ENCODE measurements at places on chromosomes 6 and 20.

- DNase-seq, result no peak
Observed at GRCh38 chr20:23536328-23536974, 31.8 kb downstream of the CST9L start.

DNA sequence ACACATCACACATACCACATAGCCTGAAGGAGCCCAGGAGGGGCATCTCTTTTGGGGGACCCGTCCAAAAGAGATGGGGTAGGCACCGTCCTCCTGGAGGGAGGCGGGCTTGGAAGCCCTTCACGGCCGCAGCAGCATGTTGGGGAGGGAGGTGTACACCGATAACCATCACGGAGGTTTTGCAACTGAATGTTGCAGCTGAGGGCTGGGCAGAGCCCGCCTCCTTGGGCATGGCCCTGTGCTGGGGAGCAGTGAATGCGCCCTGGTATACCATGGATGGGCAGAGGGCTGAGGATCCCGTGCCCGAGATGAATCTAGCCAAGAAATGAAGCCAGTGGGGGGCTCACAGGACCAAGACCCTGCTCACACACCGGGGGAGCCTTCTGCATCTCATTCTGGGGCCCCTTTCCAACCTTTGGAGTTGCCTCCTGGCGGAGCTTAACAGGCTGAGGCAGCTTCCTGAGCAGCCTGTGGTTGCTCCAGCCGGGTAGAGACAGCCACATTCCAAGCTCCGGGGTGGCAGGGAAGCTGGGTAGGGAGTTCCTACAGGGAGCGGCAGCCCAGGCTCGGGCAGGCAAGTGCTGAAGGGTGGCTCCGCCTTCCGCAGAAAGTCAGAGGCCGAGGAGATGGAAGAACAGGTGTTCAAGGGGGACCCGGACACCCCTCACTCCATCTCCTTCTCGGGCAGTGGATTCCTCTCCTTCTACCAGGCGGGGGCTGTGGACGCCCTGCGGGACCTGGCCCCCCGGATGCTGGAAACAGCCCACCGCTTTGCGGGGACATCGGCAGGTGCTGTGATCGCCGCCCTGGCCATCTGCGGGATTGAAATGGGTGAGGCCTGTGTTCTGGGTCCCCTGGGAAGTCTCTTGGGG lies at the start of gene PNPLA1:
Gene PNPLA1, plus strand, starts transcription at position 227 of the 872 bp plus-strand sequence. Its CDS starts 400 bp downstream, at position 627.
- DNase-seq, result no peak

DNA sequence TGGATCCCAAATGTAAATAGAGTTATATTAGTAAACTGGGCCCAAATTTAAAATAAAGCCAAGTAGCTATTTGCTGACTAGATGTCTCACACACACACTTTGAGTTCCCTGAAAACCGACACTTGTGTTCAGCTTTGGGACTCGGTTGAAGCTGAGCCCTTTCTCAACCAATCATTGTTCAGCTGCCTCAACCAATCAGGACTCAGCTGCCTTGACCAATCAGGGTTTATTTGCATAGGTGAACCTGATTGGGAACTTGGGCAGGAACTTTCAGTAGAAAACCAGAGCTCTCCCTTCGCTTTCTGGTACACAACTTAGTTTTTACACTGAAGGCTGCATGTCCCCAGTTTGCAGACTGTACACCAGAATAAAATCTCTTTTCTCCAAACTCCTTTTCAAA lies 301.7 kb downstream of the FOXA2 start:
- DNase-seq, result no peak

GRCh38 chr6:127129251-127129650 lies 10.8 kb downstream of the RSPO3 start:
- DNase-seq, result no peak

DNA sequence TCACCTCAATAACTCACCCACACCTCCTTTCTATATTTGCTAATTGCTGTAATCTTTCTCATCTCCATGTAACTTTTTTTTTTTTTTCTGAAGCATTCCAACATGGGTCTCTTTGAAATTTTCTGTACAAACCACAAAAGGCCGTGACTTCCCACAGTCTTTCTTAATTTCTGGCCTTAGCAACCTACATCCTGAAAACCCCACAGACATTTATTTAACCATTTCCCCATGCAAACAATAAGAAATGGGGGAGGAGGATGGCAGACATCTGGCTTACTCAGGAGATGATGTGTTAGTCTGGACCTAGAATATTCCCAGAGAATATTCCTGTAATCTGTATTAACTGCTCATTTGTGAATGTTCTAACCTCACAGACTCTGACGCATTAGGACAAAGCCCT lies 57.6 kb downstream of the MEP1A start:
- DNase-seq, result no peak

- DNase-seq, result no peak
Observed at GRCh38 chr6:56765494-56765893, 122.8 kb upstream of the DST start.

DNA sequence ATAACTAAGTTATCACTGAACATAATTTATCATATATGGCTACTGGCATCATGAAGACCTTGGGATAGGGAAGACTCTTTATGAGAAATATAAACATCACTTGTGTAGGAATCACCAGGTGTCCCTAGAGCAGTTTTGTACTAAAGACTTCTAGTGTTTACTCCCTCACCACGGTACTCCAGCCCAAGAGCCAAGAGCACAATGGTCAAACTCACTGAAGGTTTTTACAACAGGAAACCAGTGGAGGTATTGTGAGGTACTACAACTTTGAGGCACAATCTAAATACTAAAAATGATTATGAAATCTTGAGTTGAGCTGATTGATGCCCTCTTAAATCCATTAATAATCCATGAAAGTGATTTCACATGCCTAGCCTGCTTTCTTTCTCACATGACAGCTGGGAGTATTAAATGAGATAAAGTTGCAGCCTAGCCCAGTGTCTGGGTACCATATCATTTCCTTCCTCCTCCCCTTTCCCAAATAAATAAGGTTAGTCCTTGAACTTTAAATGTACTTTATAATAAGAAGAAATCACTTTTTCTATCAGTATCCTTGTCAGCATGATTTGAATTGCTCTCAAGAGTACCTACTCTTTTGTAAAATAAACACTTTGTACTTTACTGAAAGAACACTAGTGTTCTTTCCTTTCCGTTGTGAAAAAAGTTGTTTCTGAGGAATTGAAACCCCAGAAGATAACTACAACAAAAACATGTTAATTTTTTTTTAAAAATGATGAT lies 26.5 kb downstream of the GLO1 start:
- DNase-seq, result no peak

GRCh38 chr6:22888163-22888752 lies 318.9 kb downstream of the HDGFL1 start:
- DNase-seq, result no peak

GRCh38 chr6:156533872-156534524 lies 243.2 kb upstream of the ARID1B start:
- DNase-seq, result no peak

DNA sequence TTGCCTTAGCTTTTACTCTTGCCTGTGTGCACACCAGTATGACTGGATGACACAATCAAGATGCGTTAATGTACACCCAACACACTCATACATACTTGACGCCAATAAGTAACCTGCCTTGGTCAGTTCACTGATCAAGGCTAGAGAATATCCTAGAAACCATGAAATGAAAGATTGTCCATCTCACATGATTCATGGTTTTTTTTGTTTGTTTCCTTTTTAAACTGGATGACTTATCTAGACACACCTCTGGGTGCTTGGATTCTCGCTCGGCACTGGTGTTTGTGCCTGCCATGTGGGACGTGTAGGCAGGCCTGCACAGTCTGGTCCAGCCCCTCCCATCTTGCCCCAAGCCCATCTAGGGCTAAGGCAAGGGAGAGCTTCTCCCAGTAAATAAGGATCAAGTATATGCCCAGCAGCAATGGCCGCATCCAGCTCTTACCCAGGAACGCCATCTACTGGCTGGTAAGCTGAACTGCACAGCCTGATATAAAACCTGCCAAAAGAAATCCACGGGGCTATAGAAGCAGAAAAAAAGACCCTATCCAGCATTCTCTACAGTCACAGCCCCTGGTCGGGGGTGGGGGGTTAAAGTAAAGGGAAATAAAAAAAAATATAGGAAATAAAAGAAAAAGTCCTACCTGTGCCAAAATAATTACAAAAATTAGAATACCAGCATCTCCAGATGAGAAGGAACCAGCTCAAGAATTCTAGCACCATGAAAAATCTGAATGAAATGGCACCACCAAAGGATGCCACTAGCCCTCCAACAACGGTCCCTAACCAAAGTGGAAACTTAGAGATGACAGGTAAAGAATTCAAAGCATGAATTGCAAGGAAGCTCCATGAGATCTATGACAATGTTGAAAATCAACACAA lies 73.3 kb downstream of the OTOR start:
- peak; percentile 47 for DNase-seq

GRCh38 chr6:90251295-90251992 lies 45.2 kb downstream of the BACH2 start:
- DNase-seq, result no peak

DNA sequence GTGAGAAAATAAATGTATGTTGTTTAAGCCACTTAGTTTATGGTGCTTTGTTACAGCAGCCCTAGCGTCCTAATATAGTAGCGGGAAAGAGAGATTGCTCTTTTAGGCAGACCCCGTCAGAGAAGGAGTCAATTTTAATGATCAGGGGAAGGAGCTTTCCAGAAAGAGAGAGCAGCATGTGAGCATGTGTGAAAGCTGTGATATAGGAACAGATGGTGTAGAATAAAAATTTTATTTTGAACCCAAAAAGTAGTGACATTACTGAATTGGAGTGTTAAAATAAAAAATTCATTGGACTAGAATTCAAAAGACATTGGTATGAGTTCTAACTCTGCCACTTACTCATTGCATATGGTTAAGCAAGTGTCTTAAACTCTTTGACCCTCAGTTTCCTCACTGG lies 119.8 kb downstream of the PDE7B start:
- no peak for DNase-seq

- no peak for DNase-seq
Observed at GRCh38 chr20:676315-676937, 824 bp upstream of the SCRT2 start.

DNA sequence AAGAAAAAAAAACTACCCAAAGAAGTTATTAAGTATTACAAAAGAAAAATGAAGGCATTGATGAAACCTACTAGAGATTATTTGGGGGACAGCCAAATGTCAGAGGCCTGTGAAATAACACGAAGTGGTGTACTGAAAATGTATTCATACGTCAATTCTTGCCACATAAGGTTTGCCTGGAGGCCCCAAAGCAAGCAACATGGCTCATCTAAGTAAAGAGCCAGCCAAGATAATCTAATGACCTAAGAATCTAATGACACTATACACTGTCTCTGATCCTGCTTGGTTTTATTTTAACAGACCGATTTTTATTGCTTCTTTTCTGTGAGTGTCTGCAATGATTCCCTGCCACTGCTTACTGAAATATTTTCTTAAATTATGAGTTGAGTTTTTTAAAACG lies 34.7 kb downstream of the FILIP1 start:
- DNase-seq, result peak; percentile 82

DNA sequence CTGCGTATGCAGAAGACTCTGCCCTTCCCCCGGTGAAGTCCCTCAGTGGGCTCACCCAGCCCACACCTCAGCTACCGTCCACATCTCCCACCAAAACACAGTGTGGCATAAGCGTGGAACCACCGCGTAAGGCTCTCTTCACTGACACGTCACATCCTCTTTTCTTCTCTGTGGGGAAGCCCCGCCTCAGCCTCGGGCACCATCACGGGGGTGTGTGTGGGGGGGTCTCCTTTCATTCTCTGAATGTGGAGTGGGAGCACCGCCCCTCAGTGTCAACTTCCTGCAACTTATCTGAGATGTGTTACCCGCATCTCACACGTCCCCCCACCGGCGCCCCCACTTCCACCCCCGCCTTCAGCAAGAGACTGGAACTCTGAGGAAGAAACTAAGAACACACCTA lies 388.4 kb upstream of the JARID2 start:
- no peak for DNase-seq

- peak; percentile 65 for DNase-seq
Observed at GRCh38 chr20:10376270-10377075, 57.5 kb downstream of the MKKS start.

GRCh38 chr20:2767768-2768631 lies 32.4 kb downstream of the CPXM1 start:
- DNase-seq, result peak; percentile 23

GRCh38 chr6:37020381-37020780 lies 14.9 kb downstream of the FGD2 start:
- DNase-seq, result no peak

- no peak for DNase-seq
Observed at GRCh38 chr20:54343099-54343498, 132.3 kb upstream of the DOK5 start.

GRCh38 chr6:119443993-119444641 lies 94.6 kb upstream of the MAN1A1 start:
- DNase-seq, result peak; percentile 26

- peak; percentile 68 for DNase-seq
Observed at GRCh38 chr6:143842461-143842901, 657 bp upstream of the LTV1 start.

GRCh38 chr6:39360378-39360777 lies 37.9 kb upstream of the KCNK16 start:
- no peak for DNase-seq

DNA sequence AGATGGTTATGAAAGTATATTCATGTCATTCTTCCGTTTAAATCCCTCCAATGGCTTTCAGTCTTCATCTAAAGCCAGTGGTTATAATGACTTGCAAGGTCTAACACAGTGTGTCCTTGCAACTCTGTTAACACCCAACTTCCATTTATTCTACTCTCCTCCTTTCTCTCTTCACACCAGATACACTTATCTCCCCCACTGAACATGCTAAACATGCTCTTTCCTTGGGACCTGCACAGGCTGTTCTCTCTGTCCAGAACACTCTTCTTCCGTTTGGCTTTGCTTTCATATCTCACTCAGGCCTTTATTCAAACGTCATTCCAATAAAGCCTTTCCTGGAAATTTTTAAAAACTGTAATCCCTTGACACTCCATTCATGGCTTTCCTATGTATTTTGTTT lies 91.5 kb downstream of the EPHA7 start:
- DNase-seq, result no peak

DNA sequence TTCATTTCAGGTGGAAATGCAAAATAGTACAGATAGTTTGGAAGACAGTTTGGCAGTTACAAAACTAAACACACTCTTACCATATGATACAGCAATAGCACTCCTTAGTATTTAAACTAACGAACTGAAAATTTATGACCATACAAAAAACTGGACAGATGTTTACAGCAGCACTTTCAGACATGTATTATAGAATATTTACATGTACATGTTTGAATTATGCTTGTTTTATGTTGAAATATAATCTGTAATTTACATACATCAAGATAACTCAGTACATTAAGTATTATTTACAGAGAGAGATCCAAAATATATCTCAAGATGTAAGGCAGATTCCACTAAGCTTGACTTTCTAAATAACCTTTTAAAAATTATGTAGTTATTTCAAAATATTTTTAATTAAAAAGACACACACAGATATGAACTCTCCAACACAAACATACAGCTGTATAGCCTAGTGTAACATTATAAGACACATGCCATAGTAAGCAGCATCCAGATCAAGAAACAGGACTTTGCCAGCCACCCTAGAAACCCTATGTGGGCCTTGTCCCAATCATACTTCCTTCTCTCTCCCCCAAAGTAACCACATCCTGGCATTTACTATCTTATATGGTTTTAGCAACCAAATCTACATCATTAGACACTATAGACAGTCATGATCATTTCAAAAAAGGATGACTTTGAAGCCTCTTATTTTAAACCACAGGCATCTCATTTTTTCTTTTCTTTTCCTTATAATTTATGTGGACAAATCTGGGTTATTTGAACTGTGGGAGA lies 82.2 kb downstream of the MAN1A1 start:
- no peak for DNase-seq

Data from iris pigment epithelial cell (primary cell).